ENCODE measurements at places on chromosomes 12 and 14. TPM values are rescaled to one million over a fixed set of nuclear protein-coding genes. Genes with fewer than 3 reads are reported as not detected.

- no peaks in the 10 kb centered on the region for H3K36me3 ChIP-seq
- H3K4me3 ChIP-seq: peak within 1 kb of the TSS; percentile 64
- no peak within 1 kb of the TSS for H3K27ac ChIP-seq
- H3K27me3 ChIP-seq: peaks cover 7% of the 10 kb centered on the region
Measured at GRCh38 chr12:111766608-111767361, at the start of gene ALDH2. ALDH2 (plus strand) TSS chr12:111766933; CDS start chr12:111766983, 50 bp downstream.

DNA sequence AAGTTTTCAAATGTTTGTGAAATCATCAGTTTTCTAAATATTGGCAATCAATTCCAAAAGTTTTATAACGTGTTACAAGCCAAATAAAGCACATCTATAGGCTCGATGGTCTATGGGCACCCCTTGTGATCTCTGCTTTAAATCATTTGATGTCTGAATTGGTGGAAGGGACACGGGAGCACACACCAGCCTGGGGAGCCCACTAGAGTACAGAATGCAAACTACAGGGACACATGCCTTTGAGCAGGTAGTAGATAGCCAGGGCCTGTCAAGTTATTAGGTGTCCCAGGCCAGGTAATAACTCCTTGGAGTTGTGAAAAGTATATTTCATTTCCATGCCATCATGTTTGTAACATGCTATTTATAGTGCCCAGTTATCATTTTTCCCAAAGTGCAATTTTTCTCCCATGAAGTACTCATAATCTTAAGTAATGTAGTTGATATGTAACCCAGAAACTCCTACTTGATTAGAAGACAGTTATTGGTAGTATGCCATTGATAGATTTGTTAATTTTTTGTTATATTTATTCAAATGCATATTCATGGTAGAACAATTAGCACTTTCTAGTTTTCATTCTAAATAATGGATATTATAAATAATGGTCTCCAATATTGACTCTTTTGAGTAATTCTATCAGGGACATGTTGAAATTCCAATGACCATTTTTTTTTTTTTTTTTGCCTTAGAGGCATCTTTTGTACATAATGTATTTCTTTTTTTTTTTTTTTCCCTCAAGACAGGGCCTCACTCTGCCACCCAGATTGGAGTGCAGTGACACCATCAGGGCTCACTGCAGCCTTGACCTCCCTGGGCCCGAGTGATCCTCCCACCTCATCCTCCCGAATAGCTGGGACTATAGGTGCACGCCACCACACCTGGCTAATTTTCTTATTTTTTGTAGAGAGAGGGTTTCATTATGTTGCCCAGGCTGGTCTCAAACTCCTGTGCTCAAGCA lies 96.9 kb upstream of the FGD4 start:
- H3K27me3 ChIP-seq: no peaks in the 10 kb centered on the region
- H3K4me1 ChIP-seq: no peaks in the 10 kb centered on the region
- no peak overlapping the region for H3K4me3 ChIP-seq
- no peak for DNase-seq
- no peak overlapping the region for H3K27ac ChIP-seq

- H3K4me1 ChIP-seq: no peaks in the 10 kb centered on the region
- H3K27me3 ChIP-seq: no peaks in the 10 kb centered on the region
- no peak for DNase-seq
- no peaks in the 10 kb centered on the region for H3K36me3 ChIP-seq
- H3K4me3 ChIP-seq: no peak overlapping the region
Measured at GRCh38 chr14:82667006-82667405, 1133.4 kb upstream of the SEL1L start.

DNA sequence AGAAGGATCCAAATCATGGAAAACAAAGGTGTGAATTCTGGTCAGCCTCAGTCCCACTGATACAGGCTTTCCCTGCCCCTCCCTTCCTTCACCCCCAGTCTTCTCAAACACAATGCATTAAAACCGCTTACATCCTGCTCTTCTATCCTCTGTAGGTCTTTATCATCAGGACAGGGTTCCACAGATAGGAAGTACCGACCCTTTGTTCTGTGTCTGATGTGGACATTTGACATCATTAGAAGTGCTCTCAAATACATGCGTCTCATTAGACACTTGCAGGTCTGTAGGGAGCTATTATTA lies 339 bp downstream of the EDDM3B start:
- H3K4me3 ChIP-seq: no peak overlapping the region
- no peaks in the 10 kb centered on the region for H3K36me3 ChIP-seq
- no peaks in the 10 kb centered on the region for H3K27me3 ChIP-seq

DNA sequence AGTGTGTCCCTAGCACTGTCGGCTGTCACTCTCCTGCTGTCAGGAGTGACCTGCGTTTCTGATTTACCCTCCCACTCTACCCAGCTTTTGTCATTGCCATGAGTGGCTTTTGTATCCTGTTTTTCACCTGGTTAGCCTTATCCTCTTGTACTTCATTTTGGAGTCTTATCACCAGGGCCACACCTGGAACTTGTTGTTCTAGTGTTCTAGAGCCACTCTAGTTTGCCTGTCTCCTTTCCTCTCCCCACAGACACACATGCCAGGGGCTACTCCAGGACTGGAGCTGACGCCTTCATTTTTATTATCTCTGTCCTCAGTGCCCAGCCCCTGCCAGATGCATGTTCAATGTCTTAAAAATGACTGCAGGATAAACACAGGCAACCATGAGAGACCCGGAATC lies 34.2 kb downstream of the ZC3H14 start:
- H3K27me3 ChIP-seq: no peaks in the 10 kb centered on the region
- H3K4me3 ChIP-seq: no peak overlapping the region
- no peaks in the 10 kb centered on the region for H3K4me1 ChIP-seq
- DNase-seq: no peak
- H3K36me3 ChIP-seq: peaks cover 59% of the 10 kb centered on the region
- H3K27ac ChIP-seq: no peak overlapping the region

- no peak overlapping the region for H3K27ac ChIP-seq
- H3K36me3 ChIP-seq: no peaks in the 10 kb centered on the region
- no peaks in the 10 kb centered on the region for H3K27me3 ChIP-seq
- no peak for DNase-seq
- H3K4me3 ChIP-seq: no peak overlapping the region
Measured at GRCh38 chr12:112111931-112112330, 3.3 kb upstream of the NAA25 start.

GRCh38 chr12:87991483-87991882 lies 37.7 kb downstream of the C12orf50 start:
- H3K27me3 ChIP-seq: no peaks in the 10 kb centered on the region
- H3K27ac ChIP-seq: no peak overlapping the region
- no peak for DNase-seq
- H3K4me1 ChIP-seq: no peaks in the 10 kb centered on the region
- no peaks in the 10 kb centered on the region for H3K36me3 ChIP-seq

DNA sequence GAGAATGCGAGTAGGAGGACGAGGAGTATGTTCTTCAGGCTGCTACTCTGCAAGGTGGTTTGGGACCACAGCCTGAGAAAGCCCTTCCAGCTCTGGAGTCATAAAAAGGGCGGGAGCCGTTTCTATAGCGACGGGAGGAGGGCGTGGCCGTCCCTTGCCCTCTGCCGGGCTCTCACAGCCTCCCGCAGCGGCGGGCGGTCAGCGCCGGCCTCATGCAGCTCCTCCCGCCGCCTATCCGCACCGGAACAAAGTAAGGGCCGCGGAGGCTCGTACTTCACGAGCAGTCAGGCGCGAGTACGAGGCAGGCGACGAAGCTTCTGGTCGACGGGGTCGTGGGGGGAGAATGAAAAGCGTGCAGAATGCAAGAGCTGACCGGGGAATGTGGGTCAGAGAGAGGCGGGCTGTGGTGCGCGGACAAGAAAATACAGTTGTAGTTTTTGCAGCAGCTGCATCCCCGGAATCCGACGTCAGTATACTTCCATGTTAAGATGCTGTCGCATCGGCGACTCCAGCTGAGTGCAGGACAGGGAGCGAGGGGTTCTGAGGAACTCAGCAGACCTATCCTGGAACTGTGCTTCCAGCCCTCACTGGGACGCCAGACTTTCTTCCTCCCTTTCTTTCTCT lies at the start of gene DYRK4:
Gene DYRK4 (plus strand): TSS at position 175 of the 624 bp plus-strand sequence. CDS start 38 bp downstream, at position 213.
- no peaks in the 10 kb centered on the region for H3K4me1 ChIP-seq
- H3K27ac ChIP-seq: no peak within 1 kb of the TSS
- DNase-seq: peak; percentile 52
- no peaks in the 10 kb centered on the region for H3K27me3 ChIP-seq
- H3K4me3 ChIP-seq: peak within 1 kb of the TSS; percentile 55
- H3K36me3 ChIP-seq: peaks cover 4% of the 10 kb centered on the region

GRCh38 chr14:96501217-96501739 lies 904 bp upstream of the PAPOLA start:
- H3K4me3 ChIP-seq: peak overlapping the region; percentile 93
- H3K36me3 ChIP-seq: no peaks in the 10 kb centered on the region
- no peaks in the 10 kb centered on the region for H3K27me3 ChIP-seq
- no peak for DNase-seq
- peaks cover 9% of the 10 kb centered on the region for H3K4me1 ChIP-seq

DNA sequence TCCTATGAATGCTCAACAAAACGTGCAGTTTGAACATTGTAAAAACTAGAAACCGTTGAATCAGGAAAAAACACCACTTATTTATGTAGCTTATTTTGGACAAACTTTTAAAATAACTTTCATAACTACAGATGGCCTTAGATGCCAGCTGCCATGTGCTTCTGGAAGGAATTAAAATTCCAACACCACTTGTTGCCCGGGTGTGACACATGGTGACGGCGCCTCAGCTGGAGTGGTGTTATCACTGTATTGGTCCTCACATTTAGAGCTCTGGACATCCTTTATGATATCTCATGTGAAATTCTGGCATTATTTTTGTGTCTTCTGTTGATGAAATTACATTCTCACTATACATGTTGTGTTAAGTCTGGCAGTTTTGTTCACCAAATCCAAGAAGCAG lies 211.0 kb downstream of the IPO8 start:
- H3K4me3 ChIP-seq: no peak overlapping the region
- no peaks in the 10 kb centered on the region for H3K36me3 ChIP-seq
- peaks cover 4% of the 10 kb centered on the region for H3K27me3 ChIP-seq

- peaks cover 49% of the 10 kb centered on the region for H3K27me3 ChIP-seq
- H3K4me3 ChIP-seq: peak overlapping the region; percentile 50
- no peak for DNase-seq
- peaks cover 10% of the 10 kb centered on the region for H3K4me1 ChIP-seq
- H3K27ac ChIP-seq: no peak overlapping the region
Measured at GRCh38 chr12:98894412-98895085, 249.5 kb downstream of the APAF1 start.

GRCh38 chr12:31118347-31119191 lies 44.9 kb downstream of the DDX11 start:
- H3K27ac ChIP-seq: no peak overlapping the region
- H3K4me3 ChIP-seq: peak overlapping the region; percentile 28
- H3K4me1 ChIP-seq: peaks cover 4% of the 10 kb centered on the region
- no peaks in the 10 kb centered on the region for H3K36me3 ChIP-seq
- DNase-seq: no peak
- peaks cover 10% of the 10 kb centered on the region for H3K27me3 ChIP-seq

- H3K36me3 ChIP-seq: no peaks in the 10 kb centered on the region
- no peaks in the 10 kb centered on the region for H3K27me3 ChIP-seq
- no peak overlapping the region for H3K27ac ChIP-seq
- H3K4me3 ChIP-seq: no peak overlapping the region
Measured at GRCh38 chr14:99077076-99077843, 194.7 kb downstream of the BCL11B start.

GRCh38 chr12:80593766-80594165 lies 113.7 kb upstream of the MYF6 start:
- peaks cover 26% of the 10 kb centered on the region for H3K4me1 ChIP-seq
- peak overlapping the region; percentile 79 for H3K27ac ChIP-seq
- peak; percentile 98 for DNase-seq
- no peaks in the 10 kb centered on the region for H3K36me3 ChIP-seq
- H3K4me3 ChIP-seq: no peak overlapping the region
- no peaks in the 10 kb centered on the region for H3K27me3 ChIP-seq

GRCh38 chr12:104942075-104942474 lies 16.0 kb downstream of the SLC41A2 start:
- H3K36me3 ChIP-seq: no peaks in the 10 kb centered on the region

DNA sequence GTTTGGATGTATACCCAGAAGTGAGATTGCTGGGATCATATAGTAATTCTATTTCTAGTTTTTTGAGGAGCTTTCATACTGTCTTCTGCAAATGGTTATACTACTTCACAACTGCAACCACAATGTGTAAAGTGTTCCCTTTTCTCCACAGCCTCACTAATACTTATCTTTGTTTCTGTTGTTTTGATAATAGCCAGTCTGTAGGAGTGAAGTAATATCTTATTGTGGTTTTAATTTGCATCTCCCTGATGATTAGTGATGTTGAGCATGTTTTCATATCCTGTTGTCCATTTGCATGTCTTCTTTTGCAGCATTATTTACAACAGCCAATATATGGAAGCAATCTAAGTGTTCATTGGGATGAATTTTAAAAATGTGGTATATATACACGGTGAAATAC lies 29.9 kb downstream of the GABARAPL1 start:
- no peak overlapping the region for H3K27ac ChIP-seq
- H3K4me1 ChIP-seq: no peaks in the 10 kb centered on the region
- H3K4me3 ChIP-seq: no peak overlapping the region
- no peak for DNase-seq
- H3K27me3 ChIP-seq: no peaks in the 10 kb centered on the region
- H3K36me3 ChIP-seq: no peaks in the 10 kb centered on the region

DNA sequence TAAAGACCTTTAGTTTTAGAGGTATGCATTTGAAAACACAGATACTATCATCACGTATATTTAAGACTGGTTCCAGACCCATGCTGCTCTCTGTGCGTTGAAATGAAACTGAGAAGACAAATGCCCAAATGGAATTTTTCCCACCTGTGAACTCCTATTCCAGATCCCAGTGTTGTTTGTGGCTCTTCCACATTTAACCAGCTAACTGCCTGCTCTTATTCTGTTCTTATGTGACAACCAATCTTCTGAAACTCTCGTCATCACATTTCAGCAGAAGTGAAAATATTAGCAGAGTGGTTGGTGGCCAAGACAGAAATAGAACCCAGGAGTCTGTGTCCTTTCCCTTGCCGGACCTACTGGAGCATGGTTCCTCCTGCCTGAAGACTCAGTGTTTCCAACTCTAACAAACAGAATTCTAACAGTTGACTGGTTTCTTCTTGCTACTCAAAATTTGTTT lies 460.2 kb downstream of the RAD51B start:
- H3K27me3 ChIP-seq: no peaks in the 10 kb centered on the region
- H3K27ac ChIP-seq: no peak overlapping the region
- H3K36me3 ChIP-seq: no peaks in the 10 kb centered on the region
- H3K4me3 ChIP-seq: no peak overlapping the region
- DNase-seq: no peak

The FOXM1 gene
- 7.1 TPM for total RNA-seq

The MAP3K9 gene
- total RNA-seq: 10.7 TPM

The KRT86 gene
- 0.43 TPM for total RNA-seq

The PIGH gene
- total RNA-seq: 13.5 TPM

The INF2 gene
- total RNA-seq: 126 TPM

The NDUFB1 gene
- 105 TPM for total RNA-seq

The OR2AP1 gene
- not detected for total RNA-seq

The SLC25A21 gene
- total RNA-seq: 1.5 TPM

The CPNE6 gene
- total RNA-seq: not detected

The LRRIQ1 gene
- 1.9 TPM for total RNA-seq

The CRACR2A gene
- total RNA-seq: 0.96 TPM

The DNAH10 gene
- total RNA-seq: 1.2 TPM

The KRT75 gene
- not detected for total RNA-seq
